A549 treated with AZD2906 at 1 μM for 4 hours (cell line): ENCODE measurements at places on chromosomes 4 and X. TPM values are rescaled to one million over a fixed set of nuclear protein-coding genes. Genes with fewer than 3 reads are reported as not detected.

SOWAHB gene
- total RNA-seq: 0.02 to 0.05 TPM (median 0.03 TPM) in 5 replicates

DKK2 gene
- total RNA-seq: not detected in 5 replicates

PRKG2 gene
- 0.48 to 1.1 TPM (median 0.75 TPM) in 5 replicates for total RNA-seq

CTAG1B gene
- not detected in 5 replicates for total RNA-seq

CCSER1 gene
- total RNA-seq: not detected in 5 replicates

MTHFD2L gene
- total RNA-seq: 9.0 to 10.4 TPM (median 10.1 TPM) in 5 replicates

IGFBP7 gene
- 217 to 341 TPM (median 261 TPM) in 5 replicates for total RNA-seq
